ENCODE measurements at places on chromosomes 3 and 15.

GRCh38 chr3:18216996-18217395 lies 208.1 kb downstream of the SATB1 start:
- no peak for DNase-seq

DNA sequence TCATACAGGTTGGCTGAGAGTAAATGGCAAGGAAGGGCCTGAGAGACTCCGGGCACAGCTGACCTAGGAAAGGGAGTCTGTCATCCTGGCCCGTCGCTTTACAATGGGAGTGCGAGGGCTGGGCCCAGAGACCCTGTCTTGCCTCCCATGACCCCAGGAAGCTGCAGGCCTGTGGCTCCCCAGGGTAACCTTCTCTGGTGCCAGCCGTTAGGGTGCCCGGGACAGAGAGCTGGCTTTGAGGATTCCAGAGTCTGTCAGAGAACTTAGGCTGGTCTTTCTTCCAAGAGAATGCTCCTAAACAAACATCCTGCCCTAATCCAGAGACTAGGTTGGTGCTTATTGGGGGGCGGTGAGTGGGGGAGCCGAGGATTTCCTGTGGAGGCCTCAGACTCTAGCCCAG lies 18.5 kb downstream of the ZNF710 start:
- DNase-seq = no peak

- DNase-seq = no peak
Observed at GRCh38 chr3:37968813-37969595, 21.6 kb upstream of the VILL start.

GRCh38 chr3:55735976-55736375 lies 248.9 kb upstream of the WNT5A start:
- no peak for DNase-seq

GRCh38 chr15:42863572-42864239 lies 56.9 kb downstream of the TTBK2 start:
- DNase-seq = no peak

DNA sequence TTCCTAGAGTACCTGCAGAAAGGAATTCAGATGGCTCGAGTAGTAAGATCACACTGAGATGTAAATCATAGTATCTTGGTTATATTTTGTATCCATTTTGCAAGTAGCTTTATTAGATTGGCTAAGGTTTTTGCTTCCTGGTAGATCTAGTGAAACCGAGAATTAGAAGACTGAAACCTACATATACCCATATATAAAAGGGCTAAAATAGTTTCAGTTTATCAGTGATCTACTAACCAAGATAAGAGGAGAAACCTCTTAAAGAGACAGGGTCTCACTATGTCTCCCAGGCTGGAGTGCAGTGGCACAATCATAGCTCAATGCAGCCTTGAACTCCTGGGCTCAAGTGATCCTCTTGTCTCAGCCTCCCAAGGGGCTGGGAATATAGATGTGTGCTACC lies 135.3 kb downstream of the PCCB start:
- DNase-seq = no peak

DNA sequence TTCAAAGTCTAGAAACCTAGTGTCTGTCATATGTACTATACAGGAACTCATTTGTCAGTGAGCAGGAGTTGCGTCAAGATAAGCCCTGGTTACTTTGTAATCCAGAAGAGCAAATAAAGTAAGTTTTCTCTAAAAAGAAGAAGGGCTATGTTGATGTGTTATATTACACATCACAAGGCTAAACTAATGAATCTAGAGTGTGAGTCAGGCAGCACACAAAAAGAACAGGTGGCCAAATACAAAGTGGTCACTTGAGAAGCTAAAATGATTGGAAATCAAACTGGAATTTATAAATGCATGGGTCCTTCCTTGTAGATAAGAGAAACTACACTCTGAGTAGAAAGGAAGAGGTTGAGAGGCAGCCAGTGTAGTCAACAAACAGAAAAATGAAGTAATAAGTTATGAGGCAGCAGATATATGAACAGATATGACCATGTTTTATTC lies 771.6 kb downstream of the DIPK2A start:
- DNase-seq = no peak

DNA sequence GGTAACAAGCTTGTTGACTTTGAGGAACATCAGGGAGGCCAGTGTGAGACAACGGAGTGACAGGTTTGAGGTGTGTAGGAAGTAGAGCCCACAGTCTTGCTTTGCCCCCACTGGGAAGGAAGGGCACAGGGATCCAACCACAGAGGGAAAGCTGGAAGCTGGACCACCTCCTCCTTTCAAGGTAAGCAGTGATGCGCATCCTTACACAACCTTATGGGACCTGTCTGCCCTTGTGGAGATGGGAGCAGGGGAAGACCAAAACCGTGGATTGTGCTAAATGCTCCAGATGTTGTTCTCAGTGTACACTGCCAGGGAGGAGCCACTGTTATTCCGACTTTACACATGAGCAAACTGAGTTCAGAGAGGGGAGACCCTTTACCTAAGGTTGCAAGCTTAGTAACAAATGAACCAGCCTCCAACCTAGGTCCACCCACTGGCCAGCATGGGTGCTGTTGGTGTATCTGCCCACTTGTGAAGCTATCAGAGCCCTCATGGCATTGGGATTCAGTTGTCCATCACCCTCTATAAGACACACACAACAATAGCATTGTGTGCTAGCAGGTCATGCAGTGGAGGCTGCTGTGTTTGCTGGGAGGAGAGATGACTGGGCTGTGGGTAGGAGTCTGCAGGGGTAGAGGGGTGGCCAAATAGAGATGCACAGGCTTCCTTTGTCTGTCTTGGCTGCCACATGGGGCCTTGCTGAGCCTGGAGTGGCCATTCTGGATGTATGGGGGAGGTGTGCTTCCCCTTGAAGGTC lies 586 bp upstream of the LSMEM2 start:
- no peak for DNase-seq

- DNase-seq = no peak
Observed at GRCh38 chr3:11078826-11079515, 75.3 kb upstream of the HRH1 start.

- no peak for DNase-seq
Observed at GRCh38 chr3:148078658-148079057, 619.0 kb upstream of the AGTR1 start.

- no peak for DNase-seq
Observed at GRCh38 chr3:178382449-178383061, 153.7 kb upstream of the KCNMB2 start.

GRCh38 chr15:65085990-65086679 lies 9.6 kb downstream of the KBTBD13 start:
- no peak for DNase-seq

DNA sequence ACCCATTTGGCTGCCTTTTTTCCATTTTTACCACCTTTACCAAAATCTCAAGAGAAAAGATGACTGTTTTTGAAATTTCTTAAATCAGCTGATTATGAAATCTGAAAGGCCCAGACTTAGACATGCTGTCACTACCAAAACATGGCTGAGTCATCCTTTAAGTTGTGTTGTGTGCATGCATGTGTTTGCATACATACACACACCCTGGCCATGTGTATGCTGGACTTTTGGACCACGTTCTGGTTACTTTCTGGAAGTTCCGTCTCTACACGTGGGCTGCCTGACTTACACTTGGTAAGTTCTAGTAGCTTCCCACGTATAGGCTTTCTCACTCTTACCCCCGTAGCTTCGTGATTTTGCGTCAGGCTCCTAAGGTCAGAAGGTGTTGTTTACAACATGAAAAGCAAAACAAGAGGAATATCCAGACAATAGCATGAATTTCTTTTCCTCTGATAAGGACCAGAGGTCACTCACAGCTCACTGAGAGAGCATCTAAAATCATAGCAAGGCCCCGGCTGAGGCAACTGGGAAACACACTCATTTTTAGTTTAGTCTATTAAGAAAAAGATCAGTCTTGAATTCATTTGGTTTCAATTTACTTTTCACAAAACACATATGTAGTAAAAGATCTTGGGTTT lies 62.4 kb downstream of the COL8A1 start:
- DNase-seq = no peak

DNA sequence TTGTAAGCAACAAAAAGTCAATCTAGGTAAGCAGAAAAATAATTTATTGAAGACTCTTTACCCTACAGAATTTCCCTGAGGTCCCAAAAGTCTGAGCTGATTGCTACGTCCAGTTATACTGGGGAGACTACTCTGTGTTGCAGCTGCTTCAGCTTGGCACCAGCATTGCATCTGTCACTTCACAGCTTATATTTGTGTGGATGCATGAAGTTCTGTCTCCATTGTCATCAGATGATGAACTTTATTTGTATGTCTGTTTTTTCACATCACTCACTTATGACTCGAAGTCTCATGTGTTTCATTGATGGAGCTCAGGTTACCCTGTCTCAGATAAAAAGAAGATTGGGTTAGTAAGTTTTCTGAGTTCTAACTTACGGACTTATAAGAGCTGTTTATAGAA lies 75.3 kb upstream of the LRRFIP2 start:
- DNase-seq = no peak

GRCh38 chr15:34621675-34622074 lies 38.2 kb upstream of the GOLGA8B start:
- no peak for DNase-seq

GRCh38 chr15:57445872-57446271 lies 69.6 kb downstream of the CGNL1 start:
- no peak for DNase-seq

DNA sequence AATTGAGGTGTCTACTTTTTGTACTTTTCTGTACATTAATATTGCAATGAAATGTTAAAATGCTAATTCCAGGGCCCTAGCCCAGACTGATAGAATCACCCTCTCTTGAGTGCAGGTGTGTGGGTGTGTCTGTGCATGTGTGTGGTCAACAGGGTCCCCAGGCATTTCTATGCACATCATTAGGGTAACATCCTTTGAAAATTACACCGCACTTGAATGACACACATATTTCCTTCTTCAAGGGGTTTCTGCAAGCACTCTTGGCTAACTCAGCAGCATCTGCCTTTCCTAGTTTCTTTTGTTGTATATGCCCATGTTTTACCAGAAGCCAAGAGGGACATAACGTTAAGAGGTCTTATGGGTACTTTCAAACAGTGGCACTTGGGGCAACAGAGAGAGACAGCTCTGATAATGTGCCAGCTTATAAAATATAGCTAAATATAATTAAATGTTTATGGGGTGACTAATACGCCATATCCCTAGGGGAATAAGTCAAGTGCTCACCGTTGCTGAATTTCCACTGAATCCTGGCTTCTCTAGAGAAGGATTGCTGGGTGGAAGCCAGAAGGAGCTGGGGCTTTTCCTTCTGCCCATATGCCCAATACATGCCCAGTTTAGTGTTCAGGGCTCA lies 54.5 kb upstream of the LRIG1 start:
- no peak for DNase-seq

- no peak for DNase-seq
Observed at GRCh38 chr3:51955893-51956770, 951 bp downstream of the GPR62 start.

DNA sequence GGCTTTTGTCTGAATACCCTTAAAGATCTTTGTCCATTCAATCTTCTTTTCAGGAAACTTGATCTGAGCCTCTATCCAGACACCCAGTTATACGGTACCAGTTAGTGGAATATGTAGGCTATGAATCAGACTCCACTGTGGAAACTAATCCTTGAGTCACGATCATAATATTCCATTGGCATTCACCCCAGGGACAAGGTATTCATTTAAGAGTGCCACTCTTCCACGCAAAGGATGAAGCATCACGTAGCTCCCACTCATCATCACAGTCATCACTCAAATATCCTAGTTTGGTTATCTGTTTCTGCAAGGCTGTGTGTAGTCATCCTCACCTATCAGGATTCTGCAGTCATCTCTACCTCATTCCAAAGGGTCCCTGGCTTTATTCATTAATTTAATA lies 85.6 kb downstream of the NEDD4 start:
- no peak for DNase-seq

- DNase-seq = no peak
Observed at GRCh38 chr15:84765675-84766074, 17.3 kb downstream of the ZNF592 start.

DNA sequence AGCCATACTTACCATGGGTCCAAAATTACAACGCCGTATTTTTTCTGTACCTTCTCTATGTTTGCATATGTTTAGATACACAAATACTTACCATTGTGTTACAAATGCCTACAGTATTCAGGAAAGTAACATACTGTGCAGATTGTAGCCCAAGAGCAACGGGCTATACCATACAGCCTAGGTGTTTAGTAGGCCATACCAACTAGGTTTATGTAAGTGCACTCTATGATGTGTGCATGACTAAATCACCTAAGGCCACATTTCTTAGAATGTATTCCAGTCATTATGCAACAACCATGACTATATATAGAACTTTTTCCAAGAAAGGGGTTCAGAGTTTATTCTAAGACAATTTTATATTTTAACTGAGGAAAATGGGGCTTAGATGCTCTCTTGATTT lies 411.7 kb downstream of the MAGI1 start:
- DNase-seq = no peak

DNA sequence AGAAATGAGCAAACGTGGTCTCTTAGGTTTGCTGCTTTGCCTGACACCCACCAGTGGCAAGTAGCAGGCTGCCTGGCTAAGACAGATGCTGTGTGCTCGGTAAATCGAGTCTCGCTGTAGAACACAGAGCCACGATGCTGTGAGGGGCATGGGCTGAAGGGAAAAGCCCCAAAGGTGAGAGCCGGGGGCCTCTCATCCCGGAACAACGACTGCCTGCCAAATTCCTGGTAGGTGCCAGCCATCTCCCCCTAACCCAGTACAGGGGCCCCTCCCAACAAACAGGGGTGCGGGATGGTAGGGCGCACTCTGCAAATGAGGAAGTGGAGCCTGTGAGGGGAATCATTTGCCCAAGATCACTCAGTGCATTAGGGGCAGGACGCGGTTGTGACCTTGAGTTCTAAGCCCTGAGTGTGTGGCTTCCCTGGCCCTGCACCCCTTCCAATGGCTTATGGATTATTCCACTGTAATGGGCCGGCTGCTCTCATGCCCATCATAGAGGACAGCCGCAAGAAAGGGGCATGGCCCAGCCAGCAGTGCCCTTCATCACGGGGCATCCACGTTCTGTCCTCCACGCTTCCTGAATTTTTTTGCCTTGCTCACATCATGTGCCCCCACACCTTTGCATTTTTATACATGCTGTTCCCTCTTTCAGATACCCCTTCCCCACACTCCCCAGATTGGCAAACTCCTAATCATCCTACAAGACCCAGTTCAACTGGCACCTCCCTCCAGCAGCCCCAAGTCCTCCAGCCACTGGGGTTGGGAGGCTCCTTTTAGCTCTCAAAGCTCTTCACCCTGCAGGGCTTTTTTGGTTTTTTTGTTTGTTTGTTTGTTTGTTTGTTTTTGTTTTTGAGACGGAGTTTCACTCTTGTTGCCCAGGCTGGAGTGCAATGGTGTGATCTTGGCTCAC lies 125.4 kb downstream of the NUP210 start:
- no peak for DNase-seq

GRCh38 chr3:46679681-46680080 lies 13.8 kb downstream of the ALS2CL start:
- DNase-seq = no peak

Measured in NCI-H2107 (cell line).